AG04449 (cell line): ENCODE measurements at places on chromosomes 1 and 21.

GRCh38 chr1:18201997-18202719 lies 94.6 kb downstream of the IGSF21 start:
- DNase-seq, result no peak

GRCh38 chr21:29656504-29657239 lies 283.1 kb downstream of the GRIK1 start:
- peak; percentile 29 for DNase-seq

- DNase-seq, result no peak
Measured at GRCh38 chr1:46474570-46474969, 15.1 kb upstream of the DMBX1 start.

- DNase-seq, result peak; percentile 63
Measured at GRCh38 chr1:214557952-214558735, 6.7 kb upstream of the PTPN14 start.

- DNase-seq, result no peak
Measured at GRCh38 chr1:34113362-34113761, 51.7 kb downstream of the CSMD2 start.

GRCh38 chr1:226655251-226656163 lies 83.6 kb downstream of the ITPKB start:
- no peak for DNase-seq

GRCh38 chr1:217542837-217543236 lies 88.1 kb downstream of the GPATCH2 start:
- DNase-seq, result no peak

- DNase-seq, result no peak
Measured at GRCh38 chr1:81754424-81754823, 46.3 kb upstream of the ADGRL2 start.

GRCh38 chr1:75616436-75617433 lies 5.8 kb upstream of the SLC44A5 start:
- DNase-seq, result no peak
